ENCODE measurements at places on chromosomes 5 and 9.

GRCh38 chr5:90689064-90689463 lies 130.5 kb downstream of the ADGRV1 start:
- no peak for DNase-seq

- DNase-seq, result no peak
These were observed 11.5 kb downstream of the ADAM19 start for GRCh38 chr5:157563929-157564716.

GRCh38 chr9:127358770-127359169 lies 38.2 kb upstream of the SLC2A8 start:
- no peak for DNase-seq

DNA sequence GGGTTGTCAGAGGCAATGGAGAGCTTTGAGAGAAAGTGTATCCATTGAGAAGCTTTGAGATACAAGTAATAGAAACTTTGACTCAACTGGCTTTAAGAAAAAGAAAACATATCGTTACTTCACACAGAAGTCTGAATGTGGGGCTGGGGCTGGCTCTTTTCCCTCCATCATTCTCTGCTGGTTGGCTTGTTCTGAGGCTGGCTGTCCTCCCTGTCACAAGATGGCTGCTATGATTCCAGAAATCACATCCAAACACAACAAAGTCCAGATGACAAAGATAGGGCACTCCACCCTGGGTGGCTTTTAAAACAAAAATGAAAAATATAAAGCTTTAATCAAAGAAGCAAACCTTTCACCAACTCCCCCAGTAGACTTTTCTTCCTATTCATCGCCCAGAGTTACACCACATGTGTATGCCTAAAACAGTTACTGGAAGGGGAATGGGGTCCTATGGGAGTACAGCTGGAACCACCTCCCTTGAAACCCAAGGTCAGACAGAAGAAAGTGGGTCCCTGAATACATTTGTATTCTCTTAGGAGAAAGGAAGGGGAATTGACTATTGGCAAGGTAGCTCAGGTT lies 284.3 kb downstream of the GAS1 start:
- no peak for DNase-seq

DNA sequence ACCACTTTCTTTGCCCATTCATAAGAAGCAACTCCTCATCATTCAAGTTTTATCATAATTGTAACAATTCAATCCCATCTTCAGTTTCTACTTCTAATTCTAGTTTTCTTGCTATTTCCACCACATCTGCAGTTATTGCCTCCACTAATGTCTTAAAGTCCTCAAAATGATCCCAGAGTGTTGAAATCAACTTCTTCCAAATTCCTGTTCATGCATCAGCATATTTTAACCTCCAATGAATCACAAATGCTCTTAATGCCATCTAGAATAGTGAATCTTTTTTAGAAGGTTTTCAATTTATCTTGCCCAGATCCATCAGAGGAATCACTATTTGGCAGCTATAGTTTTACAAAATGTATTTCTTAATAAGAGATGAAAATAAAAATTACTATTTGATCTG lies 3.2 kb upstream of the SRP19 start:
- DNase-seq, result no peak

Measured in hematopoietic multipotent progenitor cell (in vitro differentiated cells).